ELF-1 (cell line): ENCODE measurements at places on chromosomes 1 and 21.
A peak's percentile ranks its signal among the peaks of the same experiment; 100 is the strongest.

GRCh38 chr1:64171797-64172281 lies 31.6 kb upstream of the UBE2U start:
- DNase-seq = no peak

DNA sequence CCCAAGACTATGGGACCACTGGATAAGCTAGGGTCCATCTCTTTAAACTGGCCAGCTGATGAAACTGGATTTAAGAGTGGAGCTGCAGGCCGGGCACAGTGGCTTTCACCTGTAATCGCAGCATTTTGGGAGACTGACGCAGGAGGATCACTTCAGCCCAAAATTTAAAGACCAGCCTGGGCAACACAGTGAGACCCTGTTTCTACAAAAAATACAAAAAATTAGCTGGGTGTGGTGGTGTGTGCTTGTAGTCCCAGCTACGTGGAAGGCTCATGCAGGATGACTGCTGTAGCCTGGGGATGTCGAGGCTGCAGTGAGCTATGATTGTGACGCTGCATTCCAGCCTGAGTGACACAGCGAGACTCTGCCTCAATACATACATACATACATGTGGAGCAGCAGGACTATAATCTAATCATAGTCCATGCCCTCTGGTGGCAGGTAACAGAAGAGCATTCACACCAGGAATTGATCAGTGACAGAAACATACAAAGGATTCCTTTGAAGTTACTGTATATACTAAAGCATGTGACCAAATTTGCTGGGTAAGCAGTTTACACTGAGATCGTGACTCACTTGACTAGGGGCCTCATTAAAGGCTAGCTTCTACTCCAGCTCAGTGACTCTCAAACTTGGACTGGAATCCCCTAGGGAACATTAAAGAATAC lies 101.5 kb upstream of the SLFNL1 start:
- peak; percentile 20 for DNase-seq

DNA sequence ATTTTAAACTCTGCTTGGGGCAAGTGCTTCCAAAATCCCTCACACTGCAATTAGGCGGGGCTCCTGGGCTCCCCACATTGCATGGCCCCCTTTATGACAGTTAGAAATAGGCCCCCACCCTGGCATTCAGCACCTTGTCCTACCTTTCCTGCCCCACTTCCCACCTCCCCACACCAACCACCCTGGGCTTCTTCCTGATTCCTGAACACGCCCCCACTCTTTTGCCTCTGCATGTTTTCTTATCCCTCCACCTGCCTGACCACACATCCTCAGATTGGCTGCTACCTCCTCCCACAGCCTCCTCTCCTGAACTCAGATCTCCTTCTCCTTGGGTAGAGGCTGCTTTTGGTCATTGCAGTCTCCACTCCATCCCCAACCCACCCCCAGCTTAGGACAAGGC lies 1.5 kb downstream of the MOB3C start:
- DNase-seq = no peak

GRCh38 chr1:45723248-45723930 lies 27.1 kb downstream of the IPP start:
- no peak for DNase-seq

DNA sequence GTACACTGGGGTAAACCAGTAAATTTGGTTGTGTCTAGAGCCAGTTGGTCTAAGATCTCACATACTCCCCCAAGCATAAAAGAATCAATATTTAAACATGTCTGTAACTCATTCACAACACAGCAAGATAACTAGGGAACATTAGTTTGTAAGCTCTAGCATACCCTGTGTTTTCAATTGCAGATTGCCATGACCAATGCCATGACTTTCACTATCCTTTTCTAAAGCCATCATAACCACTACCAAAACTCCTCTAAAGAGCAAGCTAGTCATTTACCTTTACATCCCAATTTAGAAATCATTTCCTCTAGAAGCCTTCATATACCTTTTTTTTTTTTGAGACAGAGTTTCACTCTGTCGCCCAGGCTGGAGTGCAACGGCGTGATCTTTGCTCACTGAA lies 56.5 kb upstream of the PLA2G4A start:
- no peak for DNase-seq
